ENCODE measurements at places on chromosomes 4 and X.
A peak's percentile ranks its signal among the peaks of the same experiment; 100 is the strongest.

GRCh38 chrX:139246295-139246694, 284.2 kb upstream of the F9 start:
- DNase-seq, result no peak

GRCh38 chr4:54976682-54977081, 148.7 kb downstream of the KDR start:
- DNase-seq, result no peak

DNA sequence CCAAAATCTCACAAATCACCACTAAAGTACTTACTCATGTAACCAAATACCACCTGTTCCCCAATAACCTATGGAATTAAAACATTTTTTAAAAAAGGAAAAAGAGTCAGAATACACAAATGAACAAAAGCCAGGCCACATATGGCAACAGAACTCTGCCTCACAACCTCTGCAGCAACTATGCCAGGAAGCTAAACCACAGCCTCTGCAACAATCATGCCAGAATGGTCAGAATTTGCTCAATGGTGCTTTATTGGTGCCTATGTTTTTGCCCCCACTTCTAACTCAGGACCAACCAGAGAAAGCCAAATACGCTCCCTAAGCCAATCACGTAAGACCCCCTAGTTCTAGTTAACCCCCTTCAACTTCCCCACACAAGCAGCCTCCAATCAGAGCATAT, 69.6 kb downstream of the HOPX start:
- DNase-seq, result no peak

DNA sequence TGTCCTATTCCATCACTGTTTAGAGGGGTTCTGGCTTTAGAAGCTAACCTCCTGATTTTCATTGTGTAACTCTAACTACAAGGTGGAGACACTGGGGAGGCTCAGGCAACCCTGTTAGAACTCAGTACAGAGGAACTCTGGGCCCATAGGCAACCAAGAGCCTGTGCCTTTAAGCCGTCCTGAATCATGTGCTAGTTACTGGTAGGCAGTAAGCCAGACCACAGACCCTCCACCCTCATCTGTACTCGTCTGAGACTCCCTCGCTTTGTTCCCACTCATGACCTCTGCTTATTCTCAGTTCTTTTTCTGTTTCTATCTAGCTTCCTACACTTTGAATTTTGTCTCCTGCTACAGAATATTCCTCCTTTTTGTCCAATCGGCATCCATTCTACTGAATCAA, 31.4 kb downstream of the TBC1D1 start:
- peak; percentile 10 for DNase-seq

DNA sequence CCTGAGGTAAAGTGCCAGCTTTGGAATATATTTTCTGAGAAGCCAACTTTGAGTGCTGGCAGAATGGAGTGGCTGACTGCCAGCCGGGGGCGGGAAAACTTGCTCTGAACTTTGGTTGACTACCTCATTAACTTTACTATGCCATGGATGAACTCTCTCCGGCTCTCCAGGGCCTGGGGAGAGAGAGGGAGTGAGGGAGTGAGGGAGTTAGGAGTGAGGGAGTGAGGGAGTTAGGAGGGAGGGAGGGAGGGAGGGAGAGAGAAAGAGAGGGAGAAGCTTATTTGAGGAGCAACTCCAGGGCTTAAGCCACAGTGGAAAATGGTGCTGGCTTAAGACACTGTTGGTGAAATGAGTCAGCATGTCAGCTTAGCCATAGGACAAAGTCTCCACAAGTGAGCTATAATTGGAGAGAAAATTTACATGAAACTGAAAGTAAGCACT, 280.9 kb upstream of the RPS6KA3 start:
- DNase-seq, result no peak

All from activated naive CD8-positive, alpha-beta T cell treated with anti-CD3 and anti-CD28 coated beads for 36 hours (primary cell).